Neural progenitor cell (in vitro differentiated cells): ENCODE measurements at places on chromosomes 12 and 14. TPM values are rescaled to one million over a fixed set of nuclear protein-coding genes. Genes with fewer than 3 reads are reported as not detected.

SLC24A4 gene
- total RNA-seq, result 0.15 and 0.73 TPM in 2 replicates

DNA sequence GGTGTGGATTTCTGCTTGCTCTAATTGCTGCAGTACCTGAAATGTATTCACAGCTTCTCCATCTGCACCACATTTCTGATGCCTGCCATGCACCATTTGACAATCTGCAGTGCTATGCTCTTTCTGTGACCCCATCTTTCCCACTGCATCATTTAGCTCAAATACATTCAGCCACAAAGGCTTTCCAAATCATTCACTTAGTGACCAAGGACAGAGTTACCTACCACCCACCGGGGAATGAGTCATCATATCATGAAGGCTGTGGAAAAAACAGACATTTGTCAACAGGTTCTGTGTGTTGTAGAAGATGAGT is 465.5 kb upstream of the ATP2B1 start:
- DNase-seq, result no peak
- no peak overlapping the region for H3K27ac ChIP-seq
- no peaks in the 10 kb centered on the region for H3K36me3 ChIP-seq
- H3K4me1 ChIP-seq, result no peaks in the 10 kb centered on the region

- no peak overlapping the region for H3K27ac ChIP-seq
- no peak overlapping the region for H3K4me3 ChIP-seq
- no peaks in the 10 kb centered on the region for H3K27me3 ChIP-seq
- no peaks in the 10 kb centered on the region for H3K36me3 ChIP-seq
Observed at GRCh38 chr14:91906374-91906773, 39.0 kb upstream of the TC2N start.

- DNase-seq, result no peak
- no peak overlapping the region for H3K27ac ChIP-seq
- H3K36me3 ChIP-seq, result peaks cover 8% of the 10 kb centered on the region
- peaks cover 19% of the 10 kb centered on the region for H3K4me1 ChIP-seq
Observed at GRCh38 chr14:95101736-95102679, 55.3 kb downstream of the DICER1 start.

DNA sequence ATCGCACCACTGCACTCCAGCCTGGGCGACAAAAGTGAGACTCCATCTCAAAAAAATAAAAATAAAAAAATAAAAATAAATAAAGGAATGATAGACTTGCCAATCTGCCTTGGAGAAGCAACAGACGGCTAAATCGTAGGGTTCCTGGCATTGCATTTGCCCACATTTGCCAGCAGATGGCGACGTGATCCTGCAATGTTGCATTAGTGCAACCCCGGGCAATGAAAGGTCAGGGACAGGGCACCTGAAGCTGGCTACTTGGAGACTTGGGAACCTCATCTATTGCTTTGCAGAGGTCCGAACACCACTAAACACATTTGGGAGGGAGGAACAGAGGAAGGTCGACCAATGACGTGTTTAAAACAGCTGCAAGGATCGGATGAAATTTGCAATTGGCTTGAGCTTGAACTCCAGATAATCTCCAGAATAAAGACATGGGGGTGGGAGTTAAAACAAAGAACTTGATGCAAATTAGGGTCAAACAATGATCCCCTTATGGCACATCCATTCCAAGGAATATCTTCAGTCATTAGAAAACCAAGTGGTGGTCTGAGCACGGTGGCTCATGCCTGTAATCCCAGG is 34.6 kb downstream of the SPRING1 start:
- peak; percentile 86 for DNase-seq
- no peaks in the 10 kb centered on the region for H3K27me3 ChIP-seq
- H3K27ac ChIP-seq, result no peak overlapping the region
- no peak overlapping the region for H3K4me3 ChIP-seq
- no peaks in the 10 kb centered on the region for H3K36me3 ChIP-seq
- H3K4me1 ChIP-seq, result peaks cover 7% of the 10 kb centered on the region
